NCI-H187 treated with DMSO at 0.1 percent for 48 hours (cell line): ENCODE measurements at places on chromosomes 6 and 20.

- no peak for DNase-seq
Observed at GRCh38 chr20:17721802-17722486, 22.2 kb downstream of the BANF2 start.

- DNase-seq, result no peak
Observed at GRCh38 chr6:46914279-46914810, 7.4 kb downstream of the ADGRF5 start.

DNA sequence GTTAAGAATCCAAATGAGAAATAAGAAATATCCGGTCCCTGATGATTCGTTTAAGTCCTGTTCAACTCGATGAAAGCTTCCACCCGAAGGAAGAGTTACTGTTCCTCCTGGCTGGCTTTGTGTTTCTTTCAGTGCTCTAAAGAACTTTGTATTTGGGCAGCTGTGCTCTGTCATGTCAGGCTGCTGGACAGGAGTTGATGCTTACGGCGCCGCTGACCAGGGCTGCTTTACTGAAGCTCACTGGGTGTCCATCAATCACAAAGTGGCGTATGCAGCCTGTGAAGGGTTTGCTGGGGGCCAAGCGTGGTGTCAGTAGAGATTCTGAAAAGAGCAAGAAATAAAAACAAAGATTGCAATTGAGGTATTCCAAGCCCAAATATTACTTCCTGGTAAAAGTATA lies 21.9 kb downstream of the FAM229B start:
- no peak for DNase-seq

GRCh38 chr6:16043171-16044135 lies 85.4 kb upstream of the MYLIP start:
- DNase-seq, result no peak

DNA sequence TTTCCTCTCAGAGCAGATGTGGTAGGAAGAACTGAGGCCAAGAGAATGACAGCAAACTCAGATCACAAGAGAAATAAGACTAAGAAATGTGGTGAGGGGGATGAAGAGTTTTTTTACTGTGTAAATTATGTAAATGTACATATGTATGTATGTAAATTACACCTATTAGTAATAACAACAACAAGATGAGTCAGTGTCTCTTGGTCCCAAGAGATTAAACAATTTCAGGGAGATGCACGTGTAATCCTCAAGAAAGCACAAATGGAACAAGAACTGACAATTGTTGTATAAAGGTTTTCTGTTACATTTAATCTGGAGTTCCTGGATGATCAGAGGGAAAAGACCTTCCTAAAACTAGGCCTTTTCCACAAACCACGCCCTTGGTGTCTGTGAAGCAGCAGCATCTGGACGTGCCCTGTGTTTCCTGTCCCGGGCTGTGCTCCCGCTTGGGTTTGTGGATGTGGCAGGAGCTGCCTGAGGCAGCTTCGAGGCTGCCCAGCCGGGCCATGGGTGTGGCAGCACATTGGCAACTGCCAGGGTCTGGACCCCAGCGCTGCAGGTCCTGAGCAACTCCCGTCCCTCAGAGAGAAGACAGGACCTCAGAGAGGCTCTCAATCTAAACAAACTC lies 994 bp downstream of the CLDN20 start:
- DNase-seq, result no peak

DNA sequence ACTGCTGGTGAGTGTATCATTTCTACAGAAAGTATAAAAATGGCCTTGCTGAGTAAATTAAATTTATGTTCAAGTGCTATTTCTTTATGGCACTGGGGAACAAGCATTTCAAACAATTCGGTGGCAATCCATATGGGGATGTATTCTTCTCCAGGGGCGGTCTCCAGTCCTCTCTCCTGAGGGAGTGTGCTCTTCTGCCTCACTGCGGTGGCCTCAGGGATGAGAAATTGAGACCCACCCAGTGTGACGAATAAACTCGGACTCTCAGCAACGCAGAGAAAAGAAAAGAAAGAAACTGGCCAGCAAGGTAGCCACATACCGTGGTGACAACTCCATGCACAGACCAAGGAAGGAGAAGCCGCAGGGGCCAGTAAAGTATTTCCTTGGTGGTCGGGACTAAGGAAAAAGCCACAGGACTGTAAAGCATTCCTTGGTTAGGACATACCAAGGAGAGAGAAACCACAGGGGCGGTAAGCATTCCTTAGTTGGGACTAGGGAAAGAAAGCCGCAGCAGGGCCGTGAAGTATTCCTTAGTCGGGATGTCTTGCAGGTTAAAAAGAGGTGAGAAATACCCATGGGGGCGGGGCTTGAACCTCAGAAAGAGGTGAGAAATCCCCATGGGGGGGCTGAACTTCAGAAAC lies 13.6 kb upstream of the GOPC start:
- no peak for DNase-seq

DNA sequence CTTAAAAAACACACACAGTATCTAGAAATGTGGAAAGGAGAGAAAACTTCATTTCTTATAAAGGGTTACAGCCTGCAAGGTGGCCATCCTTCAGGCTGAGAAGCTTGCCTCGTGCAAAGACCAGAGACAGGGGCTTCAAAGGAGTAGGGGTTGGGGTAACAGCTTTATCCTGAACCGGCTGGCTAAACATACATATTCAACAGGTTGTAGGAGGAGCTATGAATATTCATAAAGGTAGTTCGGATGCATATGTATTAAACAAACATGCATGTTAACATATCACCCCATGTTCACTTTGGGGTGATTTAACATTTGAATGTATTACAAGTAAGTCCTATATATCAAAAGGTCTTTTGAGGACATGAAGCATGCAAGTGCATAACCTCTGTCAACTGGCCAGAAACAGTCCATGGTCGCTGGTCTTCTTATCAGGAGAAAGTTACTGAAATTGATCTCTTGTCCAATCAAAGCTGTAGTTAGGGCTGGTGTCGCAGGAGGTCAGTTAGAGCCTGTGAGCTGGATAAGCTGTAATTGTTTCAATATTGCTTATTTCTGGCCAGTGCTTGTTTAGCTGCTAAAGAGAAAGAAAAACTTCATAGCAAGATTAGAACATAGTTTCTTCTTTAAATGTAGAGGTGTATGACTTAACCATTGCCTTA lies 2.3 kb upstream of the STMND1 start:
- no peak for DNase-seq

DNA sequence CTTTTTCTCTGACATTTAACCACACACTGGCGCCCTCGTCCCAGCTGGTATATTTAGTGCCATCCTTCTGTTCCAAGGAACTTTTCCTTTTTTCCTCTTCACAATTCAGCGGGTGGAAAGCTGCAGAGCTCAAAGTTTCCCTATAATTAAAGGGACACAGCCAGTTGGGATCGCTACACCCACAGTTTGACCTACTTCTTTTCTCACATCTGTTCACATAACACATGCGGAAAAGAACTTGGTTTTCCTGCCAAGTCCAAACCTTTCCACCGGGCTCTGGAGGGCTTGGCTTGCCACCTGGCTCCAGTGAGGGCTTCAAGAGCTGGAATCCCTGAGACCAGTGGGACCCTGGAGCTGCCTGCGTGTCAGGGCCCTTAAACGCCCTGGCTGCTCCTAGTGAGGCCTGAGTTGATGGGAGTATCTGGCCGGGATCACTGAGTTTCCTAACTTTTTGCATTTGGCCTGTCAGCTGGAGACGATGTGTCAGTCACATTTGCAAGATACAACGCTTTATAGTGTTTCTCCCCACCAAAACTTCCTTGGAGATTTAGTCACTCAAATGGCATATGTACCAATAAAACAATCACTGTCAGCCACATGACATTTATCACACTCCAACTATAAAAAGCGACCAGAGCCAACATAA lies 176.0 kb downstream of the SASH1 start:
- DNase-seq, result no peak

DNA sequence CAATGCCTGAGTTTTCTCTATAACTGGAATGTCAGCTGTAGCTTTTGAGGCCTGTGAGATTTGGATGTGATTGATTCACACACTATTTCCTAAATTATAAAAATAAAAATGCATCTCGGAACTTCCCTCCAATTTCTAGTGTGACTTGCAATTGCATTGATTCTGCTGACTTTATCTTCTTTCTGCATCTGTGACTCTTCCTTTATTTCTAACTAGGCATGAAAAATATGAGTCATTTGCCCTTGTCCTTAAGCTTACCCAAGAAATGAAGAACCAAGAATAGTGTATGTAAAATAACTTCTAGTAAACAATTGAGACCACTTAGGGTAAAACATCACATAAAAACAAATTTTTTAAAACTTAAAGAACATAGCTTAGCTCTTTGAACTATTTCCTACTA lies 12.9 kb downstream of the OR2J2 start:
- DNase-seq, result no peak

GRCh38 chr20:18436847-18437246 lies 30.0 kb downstream of the DZANK1 start:
- no peak for DNase-seq

DNA sequence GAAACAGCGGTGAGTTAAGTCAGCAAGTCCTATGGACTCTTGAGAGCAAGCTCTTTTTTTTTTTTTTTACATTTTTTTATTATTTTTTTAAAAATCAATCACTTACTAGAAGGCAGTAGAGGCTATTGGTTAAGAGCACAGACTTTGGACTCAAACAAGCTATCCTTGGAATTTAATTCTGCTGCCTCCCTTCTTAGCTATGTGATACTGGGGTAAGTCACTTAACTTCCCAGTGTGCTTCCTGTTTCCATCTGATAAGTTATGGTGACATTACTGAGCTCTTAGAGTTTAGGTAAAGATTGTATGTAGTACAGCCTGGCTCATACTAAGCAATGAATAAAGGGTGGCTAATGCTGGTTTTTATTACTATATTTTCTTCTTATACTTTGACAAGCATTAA lies 770.5 kb upstream of the FLRT3 start:
- DNase-seq, result no peak

GRCh38 chr20:15406072-15406471 lies 1068.7 kb upstream of the FLRT3 start:
- no peak for DNase-seq

- no peak for DNase-seq
Observed at GRCh38 chr6:42211726-42212125, 5.9 kb downstream of the MRPS10 start.

GRCh38 chr20:48069596-48069995 lies 284.3 kb upstream of the SULF2 start:
- DNase-seq, result no peak

DNA sequence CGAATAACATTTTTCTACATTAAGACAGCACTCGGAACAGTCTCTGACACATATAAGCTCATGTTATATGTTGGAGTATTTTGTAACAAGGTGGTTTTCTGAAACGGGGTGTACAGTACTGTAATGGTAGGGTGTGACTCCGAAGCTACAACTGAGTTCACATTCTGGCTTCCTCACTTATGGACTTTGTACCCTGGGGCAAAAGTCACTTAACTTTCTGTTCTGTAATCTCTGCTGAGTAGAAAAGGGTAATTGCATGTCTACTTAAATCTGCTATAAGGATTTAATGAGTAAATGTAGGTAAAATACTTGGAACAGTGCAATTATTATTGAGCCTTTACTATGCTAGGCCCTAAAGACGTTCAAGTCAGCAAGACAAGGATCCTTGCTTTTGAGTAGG lies 4.7 kb upstream of the LTV1 start:
- DNase-seq, result no peak

- no peak for DNase-seq
Observed at GRCh38 chr6:129393654-129394053, 316.3 kb downstream of the ARHGAP18 start.

- no peak for DNase-seq
Observed at GRCh38 chr6:62891065-62891647, 320.1 kb upstream of the FKBP1C start.

DNA sequence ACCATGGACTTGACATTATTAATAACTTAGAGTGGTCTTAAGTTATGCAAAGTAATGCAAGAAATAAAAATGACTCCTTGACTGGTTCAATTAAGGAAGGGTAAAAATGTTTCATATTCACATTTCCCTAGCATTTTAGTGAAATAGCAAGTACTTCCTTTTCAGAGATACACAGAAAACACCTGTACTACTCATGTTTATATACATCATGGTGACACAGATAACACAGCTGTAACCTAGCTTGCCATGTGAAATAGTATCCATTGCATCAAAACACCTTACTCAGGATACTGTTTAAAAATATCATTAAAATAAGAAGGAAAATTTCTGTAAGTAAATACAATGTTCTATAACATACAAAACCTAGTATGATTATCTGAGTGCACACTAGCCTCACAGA lies 102.4 kb downstream of the AHI1 start:
- DNase-seq, result no peak

DNA sequence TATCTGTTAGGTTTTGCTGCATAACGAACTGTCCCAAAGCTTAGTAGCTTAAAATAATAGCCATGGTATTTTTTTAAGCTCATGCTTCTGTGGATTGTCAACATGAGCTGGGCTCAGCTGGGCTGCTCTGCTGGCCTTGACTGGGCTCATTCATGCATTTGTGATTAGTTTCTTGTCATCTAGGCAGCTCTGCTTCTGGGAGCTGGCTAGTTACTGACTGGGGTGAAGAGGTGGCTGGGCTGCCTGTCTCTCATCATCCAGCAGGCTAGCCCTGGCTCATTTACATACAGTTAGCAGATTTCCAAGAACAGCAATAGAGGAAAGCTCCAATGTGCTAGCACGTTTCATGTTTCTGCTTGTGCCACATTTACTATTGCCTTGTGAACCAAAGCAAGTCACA lies 165.1 kb upstream of the PCSK2 start:
- no peak for DNase-seq

- no peak for DNase-seq
Observed at GRCh38 chr6:71994705-71995271, 108.4 kb downstream of the RIMS1 start.

- no peak for DNase-seq
Observed at GRCh38 chr6:55469951-55470366, 109.0 kb downstream of the HMGCLL1 start.

DNA sequence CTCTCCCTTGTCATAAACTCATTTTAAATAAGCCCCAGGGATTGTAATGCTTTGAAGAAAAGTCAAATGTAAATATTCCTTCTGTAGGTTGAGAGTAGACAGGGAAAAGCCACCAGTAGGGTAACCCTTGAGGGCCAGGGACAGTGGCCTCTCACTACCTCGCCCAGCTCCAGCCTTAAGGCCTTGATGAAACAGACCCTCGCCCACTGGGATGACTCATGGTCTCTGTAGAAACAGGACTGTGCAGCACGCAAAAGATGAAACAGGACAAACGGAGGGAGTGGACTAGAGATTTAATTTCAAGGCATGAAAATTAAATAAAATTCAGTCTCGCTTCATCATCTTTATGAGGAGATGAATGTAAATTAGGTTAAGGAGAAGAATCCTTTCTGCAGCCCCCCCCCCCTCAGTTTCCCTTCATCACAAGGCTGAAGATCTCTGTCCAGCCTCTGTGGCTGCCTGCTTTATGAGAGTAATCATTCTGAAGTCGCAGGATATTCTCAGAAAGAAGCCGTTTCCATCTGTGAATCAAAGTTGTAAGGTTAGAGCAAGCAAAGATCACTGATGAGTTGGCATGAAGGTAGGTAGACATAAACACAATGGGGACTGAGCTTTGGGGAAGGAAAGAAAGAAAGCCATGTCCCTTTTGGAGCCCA lies 60.4 kb downstream of the TMEM200A start:
- DNase-seq, result no peak
